Anterior cingulate cortex (tissue), 58 donors: ENCODE measurements at places on chromosomes 5 and 9.

DNA sequence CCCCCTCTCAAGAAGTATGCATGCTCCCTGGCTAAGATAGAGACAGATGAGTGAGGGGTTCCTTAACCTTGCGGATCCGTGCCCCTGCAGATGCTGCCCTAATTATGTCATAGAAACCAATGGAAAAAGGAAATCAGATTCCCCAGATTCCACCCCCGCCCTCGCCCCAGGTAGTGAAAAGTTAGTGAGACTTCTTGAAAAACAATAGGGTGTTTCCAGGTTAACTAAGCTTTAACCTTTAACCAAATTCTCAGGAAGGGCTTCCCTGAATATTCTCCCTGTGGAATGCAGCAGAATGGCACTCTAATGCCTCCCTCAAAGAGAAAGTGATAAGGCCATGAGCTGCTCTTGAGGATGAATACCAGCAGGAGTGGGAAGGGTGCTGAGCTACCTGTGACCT lies 116.0 kb upstream of the RANBP3L start:
- no peak for DNase-seq

- DNase-seq, result no peak
Measured at GRCh38 chr9:116112236-116112635, 41.4 kb upstream of the PAPPA start.

DNA sequence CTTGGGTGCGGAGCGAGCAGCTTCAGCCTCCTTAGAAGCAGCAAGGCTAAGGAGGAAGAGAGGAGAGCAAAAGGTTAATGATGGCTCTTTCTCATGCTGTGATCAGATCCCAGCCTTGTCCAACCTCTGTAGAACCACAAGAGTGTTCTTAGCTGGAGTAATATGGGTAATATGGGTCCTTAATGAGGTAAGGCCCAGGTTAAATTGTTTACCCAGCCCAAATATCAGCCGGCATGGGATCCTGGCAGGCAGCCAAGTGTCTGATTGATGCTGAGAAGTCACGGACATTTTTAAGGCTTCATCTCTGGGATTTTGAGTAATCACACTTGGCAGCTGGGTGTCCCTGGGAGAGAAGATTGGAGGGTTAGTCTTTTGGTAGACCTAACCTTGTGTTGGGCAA lies 32.3 kb downstream of the GLRA1 start:
- DNase-seq, result no peak

DNA sequence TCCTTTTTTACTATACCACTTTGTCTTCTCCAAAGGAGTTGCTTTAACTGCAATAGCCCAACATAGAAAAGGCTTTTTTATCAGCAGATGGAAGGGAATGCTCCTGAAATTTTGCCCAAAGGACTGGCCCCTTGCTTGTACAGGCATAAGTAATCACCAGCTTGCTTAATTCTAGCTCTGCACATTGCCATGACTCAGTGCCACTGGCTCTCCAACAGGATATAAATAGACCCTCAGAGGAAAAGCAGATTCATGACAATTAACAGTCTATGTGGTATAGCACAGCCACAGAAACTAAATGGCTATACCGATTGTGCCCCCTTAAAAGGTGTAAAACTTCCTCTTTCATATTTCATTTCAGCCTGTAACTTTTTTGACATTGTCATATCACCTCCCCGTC lies 227.0 kb downstream of the ZNF608 start:
- peak; percentile 3 for DNase-seq

DNA sequence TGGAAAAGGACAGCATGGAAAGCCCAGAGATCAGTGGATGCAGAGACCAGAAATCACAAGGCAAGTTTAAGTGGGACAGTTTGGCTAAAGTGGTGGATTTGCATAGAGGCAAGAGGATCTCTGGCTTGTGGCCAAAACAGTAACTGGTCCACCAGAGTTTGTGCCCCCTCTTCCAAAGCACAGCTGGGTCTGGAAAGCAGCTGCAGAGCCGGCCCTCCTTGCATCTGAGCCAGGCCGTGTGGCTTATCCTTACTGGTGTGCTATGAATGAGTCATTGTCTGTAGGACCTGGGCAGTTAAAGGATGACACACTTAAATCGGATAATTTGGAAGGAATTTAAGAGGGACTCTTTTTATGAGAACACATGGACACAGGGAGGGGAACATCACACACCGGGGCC lies 146.6 kb downstream of the PIP5K1B start:
- no peak for DNase-seq

GRCh38 chr5:113117543-113118115 lies 141.0 kb downstream of the DCP2 start:
- no peak for DNase-seq

DNA sequence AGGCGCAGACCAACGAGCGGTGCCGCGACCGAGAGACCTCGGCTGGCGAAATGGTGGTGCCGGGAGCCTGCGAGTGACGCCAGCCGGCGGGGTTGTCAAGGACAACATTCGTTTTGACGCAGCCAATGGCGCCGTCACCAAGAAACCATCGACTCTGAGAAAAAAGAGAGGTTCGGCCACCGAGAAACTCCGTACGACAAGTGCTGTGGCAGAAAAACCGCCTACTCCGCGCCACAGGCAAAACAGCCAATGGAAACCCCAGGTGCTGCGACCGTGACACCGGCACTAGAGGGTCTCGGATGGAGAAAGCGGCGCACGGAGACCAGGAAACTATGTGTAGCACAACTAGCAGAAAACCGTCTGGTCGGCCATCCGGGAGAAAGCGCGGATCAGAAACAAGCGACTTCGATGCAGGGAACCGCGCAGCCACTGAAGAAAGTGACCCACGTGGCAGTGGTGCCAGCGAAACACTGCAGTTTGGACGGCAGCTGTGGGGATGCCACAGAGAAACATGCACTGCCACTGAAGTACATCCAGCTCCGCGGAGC lies 88.8 kb downstream of the ANXA2R start:
- no peak for DNase-seq

DNA sequence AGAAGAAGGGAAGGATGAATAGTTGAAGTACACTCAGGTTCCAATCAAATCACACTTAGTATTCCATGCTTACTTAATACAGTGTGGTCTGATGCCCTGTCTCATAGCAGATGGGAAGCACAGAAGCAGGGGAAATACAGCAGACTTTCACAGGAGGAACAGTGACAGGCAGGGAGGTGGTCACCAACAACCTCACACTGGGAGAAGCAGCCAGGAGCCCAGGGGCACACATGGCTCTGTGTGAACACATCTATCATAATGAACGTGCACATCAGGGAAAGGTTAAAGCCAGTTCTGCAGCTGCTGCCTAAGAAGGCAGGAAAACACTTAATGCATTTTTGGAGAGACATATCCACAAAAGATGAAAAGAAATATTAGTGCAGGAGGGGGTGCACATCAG lies 312.3 kb downstream of the MED10 start:
- DNase-seq, result no peak

GRCh38 chr9:105305856-105306255 lies 61.4 kb downstream of the SLC44A1 start:
- DNase-seq, result no peak

DNA sequence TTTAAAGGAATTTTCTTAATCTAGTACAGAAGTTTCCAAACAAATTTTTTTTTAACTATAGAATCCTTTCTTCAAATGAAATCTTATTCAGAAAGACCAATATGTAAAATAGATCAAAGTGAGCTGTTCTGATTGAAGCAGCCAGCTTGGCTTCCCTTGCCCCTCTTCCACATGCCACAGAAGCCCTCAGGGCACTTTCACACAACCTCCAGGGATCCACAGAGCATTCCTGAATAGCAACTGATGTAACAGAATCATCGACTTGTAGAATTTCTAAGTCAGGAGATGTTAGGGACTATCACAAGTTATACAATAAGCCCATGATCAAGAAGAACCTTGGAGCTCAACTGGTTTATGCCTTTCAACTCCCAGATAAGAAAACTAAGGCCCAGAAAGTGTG lies 427.8 kb upstream of the C9orf72 start:
- DNase-seq, result no peak

DNA sequence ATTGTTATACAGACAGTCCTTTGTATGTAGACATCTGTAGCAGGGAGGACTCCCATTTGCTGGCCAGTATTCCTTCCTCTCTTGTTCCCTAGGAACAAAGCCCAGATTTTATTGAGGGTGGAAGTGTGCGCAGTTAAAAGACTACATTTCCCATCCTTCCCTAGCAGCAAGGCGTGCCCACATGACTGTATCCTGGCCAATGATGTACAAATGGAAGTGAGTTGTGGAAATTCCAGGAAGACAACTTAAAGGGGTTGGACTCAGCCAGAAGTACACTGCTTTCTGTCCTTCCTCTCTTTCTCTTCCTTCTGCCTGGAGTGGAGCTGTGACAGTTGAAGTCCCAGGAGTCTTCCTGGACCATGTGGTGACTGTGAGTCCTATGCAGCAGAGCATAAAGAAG lies 89.0 kb downstream of the HRH2 start:
- DNase-seq, result peak; percentile 45

GRCh38 chr9:34328987-34329832 lies at the start of the genes KIF24 and NUDT2:
TSS of gene KIF24 (minus strand) at chr9:34329268. CDS start at chr9:34311346, 17,922 bp downstream.
TSS of gene NUDT2 (plus strand) at chr9:34329569. CDS start at chr9:34339040, 9,471 bp downstream.
- DNase-seq, result peak; percentile 92

GRCh38 chr5:42426016-42426415 lies 2.8 kb downstream of the GHR start:
- DNase-seq, result no peak

GRCh38 chr9:83449166-83449565 lies 89.0 kb downstream of the FRMD3 start:
- no peak for DNase-seq

- DNase-seq, result no peak
Measured at GRCh38 chr5:140186267-140186671, 11.3 kb downstream of the CYSTM1 start.

DNA sequence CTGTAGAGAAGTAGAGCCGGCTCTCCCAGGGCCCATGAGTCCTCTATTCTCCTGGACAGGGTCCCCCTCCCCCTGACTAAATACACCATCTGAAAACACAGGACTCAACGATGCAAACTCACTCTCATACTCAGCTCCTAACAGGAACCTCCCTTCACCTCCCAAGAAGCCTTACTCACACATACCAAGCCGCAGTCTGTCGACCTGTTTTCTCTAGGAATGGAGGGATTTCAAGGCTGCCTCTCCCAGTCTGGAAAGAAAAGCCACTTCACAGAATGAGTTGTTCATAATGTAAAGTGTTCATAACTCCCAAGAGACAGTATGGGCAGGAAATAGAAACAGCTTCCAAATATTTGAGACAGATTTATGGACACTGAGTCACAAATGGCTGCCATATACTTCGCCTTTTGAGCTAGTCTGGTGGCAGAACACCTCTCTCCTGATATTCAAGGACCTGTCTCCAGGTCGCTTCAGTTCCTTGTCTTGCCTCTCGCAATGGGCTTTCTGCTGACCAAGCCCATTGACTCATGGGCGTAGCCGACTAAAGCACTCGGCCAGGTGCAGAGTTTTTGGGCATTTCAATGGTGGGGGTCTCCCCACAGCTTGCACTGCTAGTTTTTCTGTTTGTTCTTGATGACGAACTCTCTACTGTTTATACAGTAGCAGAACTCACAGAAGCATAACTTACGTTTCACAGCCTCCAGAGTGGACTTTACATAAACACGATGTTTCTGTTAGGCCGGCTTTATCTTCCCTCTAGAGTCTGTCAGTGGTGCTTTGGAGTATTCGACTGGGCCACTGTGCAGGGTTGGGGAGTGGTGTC lies 25.0 kb upstream of the IL17B start:
- no peak for DNase-seq

DNA sequence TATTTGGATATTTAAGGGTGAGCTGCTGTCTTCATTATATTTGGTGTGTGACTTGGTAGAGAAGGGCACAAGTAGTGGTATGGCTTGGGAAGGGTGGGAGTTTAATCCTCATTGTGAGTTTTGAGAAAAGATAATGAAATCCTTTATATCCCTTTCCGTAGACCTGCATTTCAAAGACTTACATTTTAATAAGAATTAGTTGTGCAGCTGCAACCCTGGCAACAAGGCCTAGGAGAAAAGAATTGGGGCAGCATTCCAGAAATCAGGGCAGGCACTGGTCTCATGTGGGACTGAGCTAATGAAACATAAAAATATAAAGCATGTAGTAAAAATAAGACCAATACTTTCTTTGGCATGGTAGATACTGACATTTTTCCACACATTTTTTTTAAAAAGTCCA lies 60.5 kb downstream of the CDC42SE2 start:
- DNase-seq, result peak; percentile 7

DNA sequence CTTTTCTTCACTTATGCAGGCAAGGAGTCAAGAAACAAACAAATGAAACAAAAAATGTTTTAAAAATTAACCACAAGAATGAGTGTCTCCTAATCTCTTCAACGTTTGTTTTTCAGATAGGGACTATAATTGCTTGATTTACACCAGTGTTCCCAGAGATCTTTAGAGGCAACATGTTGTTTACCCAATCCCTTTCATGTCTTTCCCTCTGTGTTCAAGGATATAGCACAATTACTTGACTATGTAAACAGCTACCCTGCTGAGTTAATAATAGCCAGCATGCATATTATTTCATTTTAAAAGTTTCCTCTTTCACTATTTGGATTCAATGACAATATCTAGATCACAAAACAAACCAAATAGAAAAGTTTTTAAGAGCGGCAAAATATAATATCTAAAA lies 25.1 kb upstream of the SHISAL2B start:
- DNase-seq, result no peak

DNA sequence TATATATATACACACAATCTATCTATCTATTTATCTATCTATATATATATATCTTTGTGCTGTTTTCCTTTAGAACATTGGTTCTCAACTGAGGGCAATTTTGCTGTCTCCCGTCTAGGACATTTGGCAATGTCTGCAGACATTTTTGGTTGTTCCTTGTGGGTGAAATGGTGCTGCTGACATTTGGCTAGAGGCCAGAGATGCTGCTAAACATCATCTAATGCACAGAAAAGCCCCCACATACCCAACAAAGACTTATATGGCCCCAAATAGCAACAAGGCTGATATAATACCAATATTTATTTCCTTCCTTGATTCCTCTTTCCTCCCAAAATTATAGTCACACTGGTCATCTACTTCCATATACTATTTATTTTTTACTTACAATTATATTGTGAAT lies 197.5 kb downstream of the TRPM3 start:
- DNase-seq, result no peak

GRCh38 chr5:89232139-89232603 lies 349.2 kb upstream of the MEF2C start:
- DNase-seq, result no peak

GRCh38 chr5:34854459-34855174 lies 15.7 kb downstream of the TTC23L start:
- DNase-seq, result no peak

GRCh38 chr9:16726718-16727451 lies 143.6 kb downstream of the BNC2 start:
- DNase-seq, result no peak

DNA sequence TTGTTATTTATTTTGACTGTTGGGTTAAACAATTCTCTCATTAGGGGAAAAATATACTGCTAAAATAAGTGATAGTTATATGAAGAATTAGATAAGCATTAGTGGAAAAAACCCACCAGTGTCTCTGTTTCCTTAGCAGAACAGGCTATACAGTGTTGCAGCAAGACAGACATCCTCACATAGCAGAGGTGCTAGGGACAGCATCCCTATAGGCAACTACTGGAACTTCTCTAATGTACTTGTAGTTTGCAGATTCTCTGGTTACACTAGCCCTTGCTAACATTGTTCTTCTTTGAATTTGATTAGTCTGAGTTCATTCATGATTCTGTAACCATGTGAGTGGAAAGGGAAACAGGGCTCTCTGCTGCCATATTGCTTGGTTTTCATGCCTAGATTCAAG lies 661.8 kb upstream of the RGMB start:
- DNase-seq, result no peak

GRCh38 chr9:129176701-129177442 lies 1.2 kb downstream of the IER5L start:
- DNase-seq, result peak; percentile 25
